ENCODE measurements at places on chromosomes 5 and 9.
A peak's percentile ranks its signal among the peaks of the same experiment; 100 is the strongest.

GRCh38 chr5:88558366-88558765 lies 289.7 kb upstream of the TMEM161B start:
- no peak for DNase-seq

DNA sequence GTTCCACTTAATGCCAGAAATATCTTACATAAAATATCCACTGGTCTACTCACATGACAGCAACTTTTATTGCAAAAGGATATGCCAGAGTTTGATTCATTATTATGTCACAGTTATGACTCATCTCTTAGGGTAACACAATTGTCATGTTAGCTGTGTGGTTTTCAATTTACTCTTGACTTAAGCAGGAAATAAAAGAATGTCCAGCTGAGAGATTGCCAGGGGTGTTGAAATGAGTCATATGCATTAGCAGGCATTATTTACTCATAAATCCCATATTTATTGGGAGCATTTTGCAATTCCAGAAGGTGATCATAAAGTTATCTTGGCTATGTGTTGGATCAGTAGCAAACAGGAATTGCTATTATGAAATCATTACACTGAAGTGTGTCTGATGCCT lies 1164.6 kb upstream of the CDH18 start:
- DNase-seq, result no peak

DNA sequence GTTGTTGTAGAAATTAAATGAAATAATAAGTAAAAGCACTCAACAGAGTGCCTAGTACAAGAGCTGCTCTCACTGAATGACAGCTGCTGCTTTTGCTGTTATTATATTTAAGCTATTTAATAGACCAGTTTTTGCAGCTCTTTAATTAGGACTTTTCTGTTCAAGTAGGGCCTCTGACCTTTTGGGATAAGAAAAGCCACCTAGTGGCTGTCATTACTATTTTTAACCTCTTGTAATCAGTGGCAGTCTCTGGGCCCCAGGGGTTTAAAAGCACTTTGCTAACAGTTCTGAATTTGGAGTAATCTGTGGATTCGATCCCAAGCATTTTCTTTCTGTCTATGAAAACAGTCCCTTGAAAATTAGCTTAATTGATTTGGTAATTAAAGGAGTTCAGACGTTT lies 121.1 kb downstream of the NUDT12 start:
- DNase-seq, result no peak

DNA sequence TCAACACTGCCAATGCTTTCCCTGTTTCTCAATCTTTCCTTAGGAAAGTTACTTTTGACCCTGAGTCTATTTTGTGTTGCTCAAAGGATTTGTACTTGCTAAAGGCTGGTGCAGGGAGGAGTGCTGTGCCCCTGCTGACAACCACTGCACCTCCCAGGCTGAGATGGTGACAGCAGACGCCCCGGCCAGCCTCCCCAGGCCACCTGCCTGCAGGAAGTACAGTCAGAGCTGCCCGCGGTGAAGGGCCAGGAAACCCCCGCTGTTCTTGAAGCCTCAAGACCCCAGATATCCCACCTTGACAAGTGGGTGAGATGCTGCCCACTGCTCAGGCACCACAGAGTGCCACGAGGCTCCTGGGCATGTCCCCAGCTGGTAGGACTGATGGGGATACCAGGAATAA lies 44.2 kb upstream of the CKMT2 start:
- no peak for DNase-seq

GRCh38 chr5:160950311-160950710 lies 98.3 kb upstream of the ATP10B start:
- DNase-seq, result no peak

DNA sequence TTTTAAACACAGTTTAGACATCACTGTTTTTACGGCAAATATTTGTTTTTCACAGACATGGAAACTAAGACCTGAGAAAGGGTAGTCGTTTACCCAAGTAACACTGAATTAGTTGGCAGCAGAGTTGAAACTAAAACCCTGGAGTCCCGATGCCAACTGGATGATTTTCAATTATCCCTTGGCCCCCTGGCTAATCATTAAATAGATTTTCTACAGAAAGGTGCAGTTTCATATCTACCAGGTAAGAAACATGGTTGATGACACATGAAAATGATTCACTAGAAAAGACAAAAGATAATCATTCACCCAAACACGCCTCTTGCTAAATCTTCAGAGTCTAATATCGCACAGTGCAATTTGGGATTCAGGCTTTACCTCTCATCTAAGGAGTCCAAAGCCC lies 136.9 kb downstream of the SEMA5A start:
- DNase-seq, result no peak

- no peak for DNase-seq
Observed at GRCh38 chr9:92680166-92681119, 10.5 kb upstream of the IPPK start.

DNA sequence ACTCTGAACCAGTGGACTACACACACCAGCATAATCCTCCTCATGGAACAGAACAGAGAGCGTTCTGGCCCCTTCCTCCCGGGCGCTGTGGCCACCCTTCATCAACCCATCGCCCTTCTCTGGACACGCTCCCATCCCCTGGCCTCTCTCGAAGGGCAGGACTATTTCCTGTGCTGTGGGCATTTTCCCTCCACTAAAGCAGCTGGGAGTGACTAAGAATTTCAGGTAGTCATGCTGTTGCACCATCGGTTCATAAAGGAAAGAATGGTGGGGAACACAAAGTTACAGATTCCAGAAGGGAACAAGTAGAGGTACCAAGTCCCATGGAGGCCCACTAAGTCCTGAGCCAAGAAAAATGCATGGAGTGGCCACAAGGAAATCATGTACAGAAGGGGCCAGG lies 68.6 kb downstream of the EPB41L4B start:
- DNase-seq, result no peak

DNA sequence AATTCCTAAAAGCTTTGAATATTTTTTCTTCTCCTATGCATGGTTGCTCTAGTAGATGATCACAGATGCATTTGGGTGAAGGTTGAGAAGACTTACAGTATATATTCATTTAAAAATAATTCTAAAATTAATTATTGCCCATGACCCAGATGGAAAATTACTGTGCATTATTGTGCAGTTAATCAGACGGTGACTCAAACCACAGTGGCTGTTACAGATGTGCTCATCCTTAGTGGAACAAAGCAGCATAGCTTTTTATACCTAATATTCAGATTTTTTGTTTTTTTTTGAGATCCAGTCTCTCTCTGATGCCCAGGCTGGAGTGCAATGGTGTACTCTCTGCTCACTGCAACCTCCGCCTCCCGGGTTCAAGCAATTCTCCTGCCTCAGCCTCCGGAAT lies 10.7 kb downstream of the OR2V1 start:
- no peak for DNase-seq

- no peak for DNase-seq
Observed at GRCh38 chr5:24391816-24392215, 253.0 kb downstream of the CDH10 start.

- no peak for DNase-seq
Observed at GRCh38 chr9:27688954-27689353, 115.7 kb upstream of the C9orf72 start.

GRCh38 chr5:159339460-159339859 lies 9.2 kb upstream of the IL12B start:
- DNase-seq, result no peak

GRCh38 chr9:121278477-121279261 lies 10.7 kb downstream of the GSN start:
- peak; percentile 66 for DNase-seq

DNA sequence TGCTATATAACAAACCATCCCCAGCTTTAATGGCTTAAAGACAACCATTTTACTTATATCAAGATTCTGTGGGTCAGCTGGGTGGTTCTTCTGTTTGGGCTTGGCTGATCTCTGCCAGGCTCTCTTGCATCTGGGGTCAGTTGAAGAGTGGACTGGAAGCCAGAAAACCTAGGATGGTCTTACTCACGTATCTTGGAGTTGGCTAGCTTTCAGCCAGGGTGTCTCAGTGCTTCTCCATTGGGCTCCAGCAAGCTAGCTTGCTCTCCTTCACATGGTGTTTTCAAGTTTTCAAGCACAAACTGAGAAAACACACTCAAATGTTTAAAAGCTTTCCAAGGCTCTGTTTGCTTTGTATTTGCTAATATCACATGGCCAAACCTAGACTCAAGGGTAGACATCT lies 146.8 kb downstream of the PIK3R1 start:
- no peak for DNase-seq

- DNase-seq, result no peak
Observed at GRCh38 chr5:57662991-57663390, 180.4 kb upstream of the ACTBL2 start.

DNA sequence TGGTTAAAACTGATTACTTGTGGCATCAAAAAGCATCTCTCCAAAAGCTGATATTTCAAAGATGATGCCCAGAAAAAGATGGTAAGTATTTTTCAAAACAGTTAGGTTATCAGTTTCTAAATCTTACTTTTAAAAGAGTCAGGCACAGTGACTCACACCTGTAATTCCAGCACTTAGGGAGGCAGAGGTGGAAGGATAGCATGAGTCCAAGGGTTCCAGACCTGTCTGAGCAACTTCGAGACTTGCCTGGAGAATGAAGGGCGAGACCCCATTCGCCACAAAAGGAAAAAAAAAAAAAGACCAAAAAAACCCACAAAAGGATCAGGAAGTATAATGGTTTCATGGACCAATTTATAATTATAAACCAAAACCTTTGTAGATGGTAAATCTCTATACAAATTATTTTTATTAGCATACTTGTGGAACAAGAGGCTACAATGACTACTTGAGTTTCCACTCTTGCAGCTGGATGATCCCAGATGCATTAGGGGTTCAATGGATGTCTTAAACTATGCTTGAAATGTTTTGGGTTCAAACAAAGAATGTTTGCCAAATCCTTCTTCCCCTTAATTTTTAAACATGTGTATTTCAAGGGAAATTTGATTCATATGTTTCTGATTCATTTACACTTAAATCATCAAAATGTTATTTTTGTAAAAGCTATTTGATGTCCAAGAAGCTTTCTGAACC lies 96.1 kb downstream of the ADAMTSL1 start:
- no peak for DNase-seq

GRCh38 chr5:138408023-138408422 lies 30.8 kb upstream of the REEP2 start:
- peak; percentile 60 for DNase-seq

- no peak for DNase-seq
Observed at GRCh38 chr5:1831257-1831656, 30.1 kb downstream of the NDUFS6 start.

DNA sequence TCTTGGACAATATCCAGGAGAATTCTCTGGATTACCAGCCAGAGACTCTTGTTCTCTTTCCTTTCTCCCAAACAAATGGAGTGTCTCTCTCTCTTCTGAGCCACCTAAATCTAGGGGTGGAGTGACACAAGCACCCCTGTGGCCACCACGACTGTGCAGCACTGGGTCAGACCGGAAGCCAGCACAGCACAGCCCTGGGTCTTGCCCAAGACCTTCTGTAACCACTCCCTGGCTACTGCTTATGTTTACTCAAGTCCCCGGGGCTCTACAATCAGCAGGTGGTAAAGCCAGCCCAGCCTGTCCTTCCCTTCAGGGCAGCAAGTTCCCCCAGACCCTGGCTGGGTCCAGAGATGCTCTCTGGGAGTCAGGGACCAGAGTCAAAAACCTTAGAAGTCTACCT lies 110.0 kb upstream of the TUT7 start:
- no peak for DNase-seq

GRCh38 chr9:69155341-69156030 lies 18.6 kb upstream of the TJP2 start:
- DNase-seq, result peak; percentile 65

GRCh38 chr5:2936413-2936812 lies 184.9 kb upstream of the IRX2 start:
- no peak for DNase-seq

GRCh38 chr5:96829297-96829696 lies 21.6 kb upstream of the ERAP1 start:
- DNase-seq, result no peak

- no peak for DNase-seq
Observed at GRCh38 chr5:64585646-64586045, 79.8 kb downstream of the RGS7BP start.

GRCh38 chr9:16828340-16829281 lies 41.9 kb downstream of the BNC2 start:
- DNase-seq, result no peak

- no peak for DNase-seq
Observed at GRCh38 chr9:91486699-91487497, 63.3 kb upstream of the NFIL3 start.

GRCh38 chr5:134642931-134643530 lies 5.6 kb upstream of the SEC24A start:
- no peak for DNase-seq

- no peak for DNase-seq
Observed at GRCh38 chr5:103745353-103746065, 182.9 kb upstream of the NUDT12 start.

DNA sequence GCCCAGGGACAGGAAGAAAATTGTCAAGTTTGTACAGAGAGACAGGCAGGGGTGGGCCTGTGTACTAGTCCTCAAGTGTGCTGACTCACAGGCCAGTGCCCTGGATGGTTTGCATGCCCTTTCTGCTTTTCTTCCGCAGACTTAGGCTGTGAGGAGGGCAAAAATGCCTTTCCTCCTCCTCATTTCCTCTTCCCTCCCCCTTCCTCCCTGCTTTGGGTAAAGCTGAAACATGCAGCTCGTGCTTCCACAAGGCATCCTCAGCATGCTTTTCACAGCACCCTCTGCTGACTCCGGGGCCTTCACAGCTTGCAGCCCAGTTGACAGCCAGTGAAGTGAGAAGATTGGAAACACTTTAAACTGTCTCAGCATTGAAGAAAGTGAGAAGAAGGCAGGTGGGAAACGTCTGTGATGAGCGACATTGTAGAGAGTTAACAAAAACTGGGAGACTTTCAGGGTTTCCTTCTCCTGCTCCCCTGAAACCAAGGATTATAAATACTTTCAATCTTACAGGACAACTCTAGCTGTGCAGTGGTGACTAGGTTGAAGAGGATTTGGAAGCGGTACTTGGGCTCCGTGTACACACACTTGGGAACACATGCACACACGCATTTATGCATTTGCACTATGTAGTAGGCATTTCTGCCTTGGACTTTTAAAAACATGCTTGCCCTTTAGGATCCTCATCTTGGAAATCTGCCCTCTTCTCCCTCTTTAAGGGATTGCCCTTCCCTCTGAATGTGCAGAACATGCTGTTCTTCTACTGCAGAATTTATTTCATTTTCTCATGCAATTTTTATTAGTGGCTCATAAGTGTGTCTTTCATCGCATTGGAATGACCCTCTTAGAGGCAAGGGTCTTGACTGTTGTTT lies 138.8 kb downstream of the GRIA1 start:
- no peak for DNase-seq

- DNase-seq, result no peak
Observed at GRCh38 chr9:38431116-38431515, 6.9 kb upstream of the IGFBPL1 start.

GRCh38 chr5:67648201-67648671 lies 451.6 kb upstream of the CD180 start:
- DNase-seq, result no peak

DNA sequence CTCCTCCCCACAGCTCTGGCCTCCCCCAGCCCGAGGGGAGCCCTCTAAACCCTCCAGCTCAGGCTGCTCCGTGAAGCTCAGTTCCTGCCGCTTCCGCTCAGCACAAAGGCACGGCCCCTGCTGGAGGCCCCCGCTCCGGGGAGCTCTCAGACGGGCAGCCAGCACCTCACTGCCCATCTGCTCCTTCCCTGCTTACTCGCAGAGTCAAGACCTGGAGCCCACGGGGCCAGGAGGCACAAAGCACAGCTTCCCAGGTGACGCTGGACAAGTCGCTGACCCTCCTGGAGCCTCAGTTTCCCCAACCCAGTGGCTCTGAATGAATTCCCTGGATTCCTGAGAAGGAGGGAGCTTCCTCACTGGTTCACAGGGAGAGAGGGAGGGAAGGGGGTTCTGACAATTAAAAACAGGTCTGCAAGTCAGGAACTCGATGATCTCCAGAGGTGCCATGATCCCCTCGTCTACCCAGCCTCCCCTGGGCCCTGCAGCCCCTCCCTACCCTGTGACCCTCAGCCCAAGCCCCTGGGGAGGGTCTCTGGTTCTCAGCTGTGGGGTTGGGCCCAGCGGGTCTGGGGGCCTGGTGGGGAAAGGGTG lies 36.2 kb downstream of the VAV2 start:
- peak; percentile 85 for DNase-seq

Measured in GM13976 (cell line).